ENCODE measurements at places on chromosomes 16 and 17. TPM values are rescaled to one million over a fixed set of nuclear protein-coding genes. Genes with fewer than 3 reads are reported as not detected.

The SCARF1 gene
- 6.6 TPM for total RNA-seq

The LITAF gene
- 85.2 TPM for total RNA-seq

The MYLK3 gene
- total RNA-seq, result 0.31 TPM

The CD300H gene
- not detected for total RNA-seq

The DNAI2 gene
- not detected for total RNA-seq

The KRTAP4-6 gene
- total RNA-seq, result not detected

The PIRT gene
- total RNA-seq, result not detected

The PLCD3 gene
- 125 TPM for total RNA-seq

The ARL17A gene
- total RNA-seq, result 12.5 TPM

The PRSS36 gene
- 0.23 TPM for total RNA-seq

The IGSF6 gene
- 0.23 TPM for total RNA-seq

The ICAM2 gene
- 0.33 TPM for total RNA-seq

The SREBF1 gene
- 230 TPM for total RNA-seq

The C1QTNF8 gene
- 0.39 TPM for total RNA-seq

The PDIA2 gene
- total RNA-seq, result 1.1 TPM

The KRT16 gene
- total RNA-seq, result 1.6 TPM

The MRC2 gene
- 120 TPM for total RNA-seq

The INCA1 gene
- 1.7 TPM for total RNA-seq

The BEAN1 gene
- not detected for total RNA-seq

The ITGB3 gene
- total RNA-seq, result 17.6 TPM

The SHISA9 gene
- total RNA-seq, result 0.10 TPM

The C16orf92 gene
- total RNA-seq, result not detected

The PITPNM3 gene
- 0.44 TPM for total RNA-seq

The LRRC37B gene
- total RNA-seq, result 24.9 TPM

The ITGAX gene
- 0.49 TPM for total RNA-seq

The KRT33A gene
- not detected for total RNA-seq

The KRT9 gene
- not detected for total RNA-seq

The THOC6 gene
- 56.7 TPM for total RNA-seq

The RAI1 gene
- total RNA-seq, result 51.0 TPM

The GNPTG gene
- total RNA-seq, result 62.5 TPM

The CCL17 gene
- not detected for total RNA-seq

The CFAP97D1 gene
- not detected for total RNA-seq

The KRT40 gene
- total RNA-seq, result not detected

The RAMP2 gene
- total RNA-seq, result 1.1 TPM

The ALOX12B gene
- total RNA-seq, result not detected

The BCO1 gene
- total RNA-seq, result not detected

The CACNG5 gene
- 0.21 TPM for total RNA-seq

The SPN gene
- total RNA-seq, result 1.3 TPM

The PRSS33 gene
- total RNA-seq, result 0.59 TPM

The ABCA6 gene
- total RNA-seq, result 0.46 TPM

The RNF222 gene
- total RNA-seq, result not detected

The PROCA1 gene
- 4.9 TPM for total RNA-seq

The OMG gene
- not detected for total RNA-seq

The FXR2 gene
- total RNA-seq, result 39.7 TPM

Data from Panc1 (cell line).